Sigmoid colon (tissue), 7 donors: ENCODE measurements at places on chromosomes 2 and 18. TPM values are rescaled to one million over a fixed set of nuclear protein-coding genes. Genes with fewer than 3 reads are reported as not detected.

- no peak overlapping the region for H3K4me3 ChIP-seq
- DNase-seq, result no peak
- no peaks in the 10 kb centered on the region for H3K27me3 ChIP-seq
Measured at GRCh38 chr2:42425697-42426096, 64.7 kb upstream of the COX7A2L start.

HDLBP gene
- total RNA-seq, result 281 TPM

LAMA1 gene
- total RNA-seq, result 1.4 TPM

DNA sequence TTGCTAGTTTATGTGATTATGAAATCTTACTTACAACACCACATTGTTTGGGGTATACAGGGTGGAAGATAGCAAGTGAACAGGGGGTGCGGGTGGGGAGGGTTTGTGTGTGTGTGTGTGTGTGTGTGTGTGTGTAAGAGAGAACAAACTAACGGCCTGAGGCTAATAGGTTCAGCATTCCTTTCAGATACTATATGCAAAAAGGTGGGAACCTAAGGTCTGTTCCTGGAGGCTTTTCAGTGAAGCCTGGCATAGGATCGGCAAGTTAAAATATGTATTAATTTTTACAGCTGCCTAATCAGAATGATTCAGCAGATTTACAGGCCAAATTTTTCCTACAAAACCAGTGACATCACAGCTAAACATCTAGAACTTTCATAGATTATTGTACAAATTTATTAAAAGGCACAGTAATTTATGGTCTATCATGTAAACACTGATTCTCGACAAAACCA lies 7.6 kb upstream of the SPDYA start:
- DNase-seq, result no peak
- no peaks in the 10 kb centered on the region for H3K27me3 ChIP-seq
- peaks cover 18% of the 10 kb centered on the region for H3K36me3 ChIP-seq
- peak overlapping the region; percentile 46 for H3K27ac ChIP-seq

DNA sequence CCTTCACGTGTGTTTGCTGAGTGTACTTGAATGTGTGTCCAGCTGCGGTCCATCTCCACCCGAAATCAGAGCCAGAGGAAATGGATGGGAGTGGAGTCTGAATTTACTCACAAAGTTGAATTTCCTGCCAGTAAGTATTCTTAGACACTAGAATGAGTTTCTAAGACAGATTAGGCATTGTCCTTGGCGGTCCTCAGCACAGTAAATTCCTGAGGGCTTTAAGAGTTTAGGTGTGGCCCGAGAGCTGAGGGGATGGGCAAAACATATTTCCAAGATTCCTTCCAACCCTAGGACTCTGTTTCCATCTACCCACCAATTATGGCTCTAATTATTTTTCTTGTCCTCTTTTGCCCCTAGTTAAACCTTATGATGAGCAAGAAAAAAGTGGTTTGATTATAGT lies 90.3 kb upstream of the PHLPP1 start:
- peak; percentile 73 for DNase-seq
- peak overlapping the region; percentile 35 for H3K27ac ChIP-seq
- H3K4me3 ChIP-seq, result no peak overlapping the region
- H3K36me3 ChIP-seq, result no peaks in the 10 kb centered on the region
- H3K27me3 ChIP-seq, result no peaks in the 10 kb centered on the region
- no peaks in the 10 kb centered on the region for H3K4me1 ChIP-seq

GRCh38 chr18:12567849-12568248 lies 90.1 kb downstream of the SPIRE1 start:
- no peaks in the 10 kb centered on the region for H3K36me3 ChIP-seq
- H3K27me3 ChIP-seq, result no peaks in the 10 kb centered on the region
- no peak for DNase-seq
- H3K27ac ChIP-seq, result no peak overlapping the region
- no peaks in the 10 kb centered on the region for H3K4me1 ChIP-seq

DNA sequence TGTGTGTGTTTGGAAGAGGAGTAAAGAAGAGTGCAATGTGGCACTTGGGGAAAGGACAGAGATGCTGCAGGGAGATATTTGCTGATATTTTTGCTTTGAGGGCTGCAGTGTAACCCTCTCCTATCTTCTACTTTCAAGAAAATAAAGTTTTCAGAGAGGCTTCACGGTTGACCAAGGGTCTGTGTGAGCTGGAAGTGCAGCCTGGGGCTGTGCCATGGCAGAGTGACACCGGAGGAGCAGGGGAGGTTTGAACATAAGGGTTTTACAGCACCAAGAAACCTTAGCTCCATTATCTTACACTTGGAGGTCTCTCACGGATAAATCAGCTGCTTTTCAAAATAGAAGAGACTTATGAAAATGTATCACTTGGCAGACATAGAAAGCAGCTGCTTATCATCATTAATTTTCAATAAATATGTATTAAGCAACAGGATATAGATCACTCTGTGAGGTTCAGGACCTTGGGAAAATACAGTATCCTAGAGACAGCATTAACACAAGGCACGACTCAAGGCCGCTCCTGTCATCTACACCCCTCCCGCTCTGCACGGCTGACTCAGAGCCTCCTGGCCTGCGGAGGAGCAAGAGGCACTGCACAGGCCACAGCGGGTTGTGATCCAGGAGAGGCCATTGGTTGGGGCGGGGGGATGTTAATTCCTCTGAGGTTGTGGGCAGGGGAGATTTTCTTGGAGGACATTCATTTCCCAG lies 127.8 kb downstream of the COPS8 start:
- DNase-seq, result peak; percentile 90
- no peaks in the 10 kb centered on the region for H3K27me3 ChIP-seq
- no peaks in the 10 kb centered on the region for H3K36me3 ChIP-seq
- H3K4me1 ChIP-seq, result peaks cover 18% of the 10 kb centered on the region

SERPINB2 gene
- not detected for total RNA-seq

GRCh38 chr2:98281607-98282006 lies 64.6 kb upstream of the CNGA3 start:
- H3K4me1 ChIP-seq, result no peaks in the 10 kb centered on the region
- no peaks in the 10 kb centered on the region for H3K27me3 ChIP-seq
- H3K36me3 ChIP-seq, result no peaks in the 10 kb centered on the region
- no peak for DNase-seq
- no peak overlapping the region for H3K27ac ChIP-seq
- no peak overlapping the region for H3K4me3 ChIP-seq

MYCN gene
- 0.55 TPM for total RNA-seq
